Fibroblast of skin of scalp (primary cell): ENCODE measurements at places on chromosomes 3 and 15.

- peak; percentile 58 for DNase-seq
Measured at GRCh38 chr3:197186887-197187588, 111.4 kb downstream of the DLG1 start.

DNA sequence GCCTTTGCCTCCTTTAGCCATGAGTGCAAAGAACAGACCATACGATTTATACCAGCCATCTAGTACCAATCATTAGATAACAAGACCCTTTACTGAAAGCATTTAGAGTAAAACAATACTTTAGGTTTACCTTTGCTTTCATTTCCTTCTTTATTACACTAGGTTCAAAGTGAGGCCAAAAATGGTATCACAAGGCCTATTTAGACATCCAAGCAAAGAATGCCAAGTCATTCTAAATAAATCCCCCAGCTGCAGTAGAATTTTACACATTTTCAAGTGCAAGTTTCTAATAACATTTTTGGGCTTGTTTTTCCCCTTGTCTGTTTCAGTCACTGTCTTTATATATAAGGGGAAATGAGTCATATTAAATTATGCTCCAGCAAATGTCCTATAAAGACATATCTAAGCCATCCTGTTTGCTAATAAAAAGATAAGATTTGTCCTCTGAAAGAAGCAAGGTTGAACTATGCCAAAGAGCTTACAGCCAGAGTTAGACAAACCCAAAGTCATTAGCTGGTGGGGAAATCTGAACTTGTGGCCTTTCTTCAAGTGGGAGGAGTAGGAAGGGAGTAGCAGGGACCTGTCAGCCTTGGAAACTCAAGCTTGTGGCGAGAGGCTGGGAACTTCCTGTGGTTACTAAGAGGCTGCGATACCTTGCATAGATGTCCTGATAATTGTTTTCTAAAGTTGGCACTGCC lies 232.7 kb downstream of the MECOM start:
- DNase-seq: no peak

- DNase-seq: peak; percentile 40
Measured at GRCh38 chr3:159829539-159830227, 159.0 kb upstream of the IL12A start.

DNA sequence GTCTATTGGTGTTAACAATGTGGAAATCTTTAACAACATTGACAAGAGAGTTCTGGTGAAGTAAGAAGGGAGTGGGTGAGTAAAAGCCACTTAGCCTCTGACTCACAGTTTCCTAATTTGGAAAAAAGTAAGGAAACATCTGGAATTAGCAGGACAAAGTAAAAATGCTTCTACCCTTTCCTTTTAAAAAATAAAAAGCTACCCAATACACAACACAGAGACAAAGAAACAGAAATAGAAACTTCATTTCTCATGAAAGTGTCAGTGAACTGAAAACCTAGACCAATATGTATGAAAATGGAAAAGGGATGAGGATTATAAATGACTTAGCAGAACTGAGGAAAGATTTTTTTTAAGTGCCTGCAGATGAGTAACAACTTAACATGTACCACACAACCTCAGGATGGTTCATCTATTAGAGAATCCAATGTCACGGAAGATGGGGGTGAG lies 65.4 kb downstream of the SSR3 start:
- peak; percentile 43 for DNase-seq
